ENCODE measurements at places on chromosomes 1 and 21. TPM values are rescaled to one million over a fixed set of nuclear protein-coding genes. Genes with fewer than 3 reads are reported as not detected.

DNA sequence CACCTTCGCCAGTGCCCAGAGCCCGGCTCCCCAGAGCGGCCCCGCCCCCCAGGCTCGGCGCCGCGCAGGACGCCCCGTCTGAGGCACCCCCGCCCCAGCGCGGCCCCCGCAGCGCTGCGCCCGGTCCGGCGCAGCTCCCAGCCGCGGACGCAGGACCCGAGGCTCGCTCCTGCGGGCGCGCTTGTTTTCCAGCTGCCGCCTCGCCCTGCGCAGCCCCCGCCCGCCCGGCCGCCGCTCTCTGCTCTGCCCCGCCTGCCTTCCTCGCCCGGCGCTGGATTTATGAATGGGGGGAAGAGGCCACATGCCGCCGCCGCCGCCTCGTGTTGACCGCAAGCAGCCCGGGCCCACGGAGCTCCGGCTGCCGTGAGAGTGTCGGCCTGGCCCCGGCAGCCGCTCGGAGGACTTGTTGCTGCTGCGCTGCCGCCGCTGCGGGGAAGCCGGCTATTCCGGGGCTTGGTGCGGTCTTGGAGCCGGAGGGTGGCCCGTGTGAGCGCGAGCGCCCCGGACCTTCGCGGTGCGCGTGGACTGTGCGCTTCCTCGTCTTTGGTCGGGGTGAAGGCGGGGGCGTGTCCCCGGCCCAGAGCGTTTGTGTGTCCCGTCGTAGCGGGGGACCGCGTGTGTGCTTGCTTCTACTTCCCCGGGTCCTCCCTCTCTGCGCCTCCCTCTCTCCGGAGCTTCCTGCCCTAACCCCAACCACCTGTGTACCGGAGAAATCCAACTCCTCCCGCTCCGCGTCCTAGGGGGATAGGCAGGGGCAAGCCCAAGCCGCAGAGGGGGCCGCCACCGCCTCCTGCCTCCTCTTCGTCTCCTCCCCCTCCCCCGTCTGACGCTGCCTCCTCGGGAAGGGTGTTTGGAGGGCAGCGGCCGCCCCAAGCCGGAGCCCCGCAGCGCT lies 736 bp downstream of the KCNC4 start:
- DNase-seq = no peak

- no peak for DNase-seq
Measured at GRCh38 chr1:197197430-197197997, 51.0 kb upstream of the ASPM start.

GRCh38 chr1:92795166-92795565 lies 10.3 kb upstream of the EVI5 start:
- no peak for DNase-seq

- no peak for DNase-seq
Measured at GRCh38 chr1:93999840-94000415, 90.7 kb upstream of the GCLM start.

The LCE3E gene
- not detected for total RNA-seq

The KRTAP6-1 gene
- total RNA-seq = not detected

The CDKN2C gene
- total RNA-seq = 9.2 TPM

GRCh38 chr1:64162151-64162550 lies 41.3 kb upstream of the UBE2U start:
- no peak for DNase-seq

The ELAPOR1 gene
- 0.27 TPM for total RNA-seq

The CD160 gene
- total RNA-seq = not detected

- no peak for DNase-seq
Measured at GRCh38 chr1:239125027-239125426, 261.3 kb upstream of the CHRM3 start.

- no peak for DNase-seq
Measured at GRCh38 chr1:29984862-29985605, 738.4 kb downstream of the MATN1 start.

DNA sequence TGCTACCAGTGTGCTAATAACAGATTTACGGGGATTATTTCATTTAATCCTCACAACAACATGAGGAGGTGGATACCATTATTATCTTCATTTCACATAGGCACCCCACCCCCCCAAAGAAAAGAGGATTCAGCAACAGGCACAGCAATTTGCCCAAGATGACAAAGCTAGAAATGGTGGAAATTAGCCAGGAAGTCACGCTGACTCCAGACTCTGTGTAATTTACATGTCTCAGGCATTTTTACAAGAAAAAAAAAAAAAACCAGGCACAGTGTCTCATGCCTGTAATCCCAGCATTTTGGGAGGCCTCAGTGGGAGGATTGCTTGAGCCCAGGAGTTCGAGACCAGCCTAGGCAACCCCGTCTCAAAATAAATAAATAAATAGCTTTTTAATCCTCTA lies 37.5 kb upstream of the PRDM2 start:
- DNase-seq = peak; percentile 35

The ALX3 gene
- not detected for total RNA-seq

DNA sequence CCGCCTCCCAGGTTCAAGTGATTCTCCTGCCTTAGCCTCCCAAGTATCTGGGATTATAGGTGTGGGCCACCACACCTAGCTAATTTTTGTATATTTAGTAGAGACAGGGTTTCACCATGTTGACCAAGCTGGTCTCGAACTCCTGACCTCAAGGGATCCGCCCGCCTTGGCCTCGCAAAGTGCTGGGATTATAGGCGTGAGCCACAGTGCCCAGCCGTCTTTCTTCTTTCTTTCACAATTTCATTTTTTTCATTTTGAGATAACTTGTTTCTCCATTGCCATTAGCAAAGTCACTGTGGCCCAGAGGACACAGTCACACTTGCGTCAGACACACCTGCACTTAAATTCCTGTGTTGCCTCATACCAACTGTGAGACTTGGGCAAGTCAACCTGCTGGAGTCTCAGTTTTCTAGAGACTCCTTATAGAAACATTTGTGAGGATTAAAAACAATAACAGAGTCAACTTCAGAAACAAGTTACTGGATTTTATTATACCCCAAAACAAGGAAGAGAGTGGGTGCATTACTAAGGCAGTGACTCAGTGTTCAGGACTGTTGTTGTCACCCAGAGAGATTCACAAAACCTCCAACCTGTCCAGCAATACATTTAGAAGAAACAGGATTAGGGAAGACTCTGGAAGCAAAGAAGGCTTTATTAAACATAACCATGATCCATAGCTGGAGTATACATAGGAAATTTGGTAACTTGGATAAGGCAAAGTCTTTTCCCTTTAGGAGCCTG lies 2.6 kb downstream of the TEDDM1 start:
- DNase-seq = no peak

The LYPD8 gene
- total RNA-seq = 0.54 TPM

The RBM11 gene
- total RNA-seq = 4.3 TPM

GRCh38 chr1:60461925-60462595 lies 388.5 kb upstream of the C1orf87 start:
- DNase-seq = no peak

The FOXD2 gene
- 0.27 TPM for total RNA-seq

The PGBD5 gene
- under 0.01 TPM for total RNA-seq

DNA sequence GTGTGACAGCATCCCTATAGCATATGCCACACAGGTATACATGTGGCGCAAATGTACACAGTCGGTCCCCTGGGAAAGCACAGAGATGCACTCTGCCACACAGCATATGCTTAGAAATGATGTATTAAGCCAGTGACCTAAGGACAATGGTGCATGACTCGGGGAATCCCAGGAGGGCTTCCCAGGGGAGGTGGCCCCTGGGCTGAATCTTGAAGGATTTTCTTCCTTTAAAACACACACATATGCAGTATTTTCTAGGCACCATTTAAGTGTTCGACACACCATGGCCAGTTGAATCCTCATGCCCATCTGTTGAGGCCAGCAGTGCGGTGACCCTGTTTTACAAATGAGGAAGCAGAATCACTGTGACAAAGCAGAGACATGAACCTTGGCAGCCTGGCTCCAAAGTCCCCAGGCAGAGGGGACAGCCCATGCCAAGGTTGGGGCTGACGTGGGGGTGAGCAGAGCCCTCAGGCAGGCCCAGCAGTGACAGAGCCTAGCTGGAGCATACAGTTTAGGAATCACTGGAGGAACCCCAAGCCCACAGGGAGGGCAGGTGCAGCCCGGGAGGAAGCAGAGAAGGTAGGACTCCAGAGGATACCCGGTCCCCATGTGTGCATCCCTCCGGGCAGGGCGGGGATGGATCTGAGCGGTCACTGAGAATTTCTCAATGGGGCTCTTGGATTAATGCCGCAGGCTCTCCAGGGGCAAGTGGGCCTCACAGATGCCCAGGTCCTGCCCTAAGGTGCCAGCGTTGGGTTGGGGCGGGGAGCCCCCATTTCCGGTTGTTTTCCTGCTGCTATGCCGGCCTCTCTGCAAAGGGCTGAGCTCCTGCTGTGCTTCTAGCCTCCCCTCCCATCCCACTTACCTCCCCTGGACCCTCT lies 28.4 kb downstream of the WNT3A start:
- no peak for DNase-seq

- DNase-seq = no peak
Measured at GRCh38 chr1:160030657-160031364, 979 bp downstream of the PIGM start.

The NCSTN gene
- total RNA-seq = 77.3 TPM

DNA sequence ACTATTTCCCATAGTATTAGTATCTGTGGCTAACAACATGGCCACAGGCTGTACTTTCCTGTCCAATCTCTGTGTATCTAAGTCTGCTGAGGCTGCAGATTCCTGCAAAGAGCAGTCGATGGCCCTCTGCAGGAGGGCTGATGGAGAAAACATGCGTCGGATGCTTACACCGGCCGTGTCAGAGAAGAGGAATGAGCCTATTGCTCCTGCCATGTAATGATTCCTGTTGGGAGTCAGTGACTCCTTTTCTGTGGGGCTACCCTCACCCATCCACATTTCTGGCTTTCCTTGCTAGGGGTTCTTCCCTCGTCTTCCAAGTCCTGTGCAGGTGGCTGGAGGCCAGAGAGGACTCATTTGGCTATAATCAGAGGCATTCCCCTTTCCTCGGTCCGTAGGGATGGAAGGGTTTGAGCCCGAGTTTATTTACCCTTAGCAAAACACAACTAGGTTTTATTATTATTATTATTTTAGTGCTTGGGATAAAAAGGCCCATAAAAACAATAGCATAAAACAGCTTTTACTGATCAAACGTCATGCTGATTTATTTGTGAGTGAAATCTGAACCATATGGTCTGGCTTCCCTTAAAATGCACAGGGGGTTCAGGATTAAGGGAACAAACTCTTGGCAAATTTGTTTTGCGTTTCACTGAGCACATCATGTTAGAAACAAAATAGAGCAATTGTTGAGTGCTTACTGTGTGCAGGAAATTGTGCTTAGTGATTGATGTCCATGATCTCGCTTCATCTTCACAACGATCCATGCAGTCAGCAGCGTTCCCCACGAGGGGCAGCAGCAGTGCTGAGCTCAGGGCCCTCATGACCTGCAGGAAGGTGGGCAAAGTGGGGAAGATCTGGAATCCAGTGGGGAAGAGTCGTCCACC lies 70.8 kb downstream of the KIF26B start:
- DNase-seq = no peak

DNA sequence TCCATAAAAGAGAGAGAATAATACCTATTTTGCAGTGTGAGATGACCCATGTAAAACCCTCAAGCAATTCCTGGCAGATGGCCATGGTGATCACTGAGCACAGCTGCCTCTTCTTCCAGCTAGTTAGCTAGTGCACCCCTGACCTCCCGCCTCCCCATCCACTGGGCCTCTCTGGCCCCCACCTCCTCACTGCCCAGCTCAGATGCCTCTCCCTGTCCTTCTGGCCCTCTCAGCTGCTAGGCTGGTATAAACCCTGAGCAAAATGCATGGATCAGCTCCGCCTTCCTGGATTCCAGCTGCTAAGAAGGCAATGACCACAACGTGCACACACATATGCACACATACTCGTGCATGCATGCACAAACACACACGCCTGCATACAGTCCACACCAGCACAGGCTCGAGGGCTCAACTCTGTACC lies 117.2 kb downstream of the DMRTB1 start:
- no peak for DNase-seq

The NTMT2 gene
- not detected for total RNA-seq

- DNase-seq = peak; percentile 46
Measured at GRCh38 chr1:43968348-43968948, 1.4 kb upstream of the DPH2 start.

The MAP10 gene
- 5.9 TPM for total RNA-seq

DNA sequence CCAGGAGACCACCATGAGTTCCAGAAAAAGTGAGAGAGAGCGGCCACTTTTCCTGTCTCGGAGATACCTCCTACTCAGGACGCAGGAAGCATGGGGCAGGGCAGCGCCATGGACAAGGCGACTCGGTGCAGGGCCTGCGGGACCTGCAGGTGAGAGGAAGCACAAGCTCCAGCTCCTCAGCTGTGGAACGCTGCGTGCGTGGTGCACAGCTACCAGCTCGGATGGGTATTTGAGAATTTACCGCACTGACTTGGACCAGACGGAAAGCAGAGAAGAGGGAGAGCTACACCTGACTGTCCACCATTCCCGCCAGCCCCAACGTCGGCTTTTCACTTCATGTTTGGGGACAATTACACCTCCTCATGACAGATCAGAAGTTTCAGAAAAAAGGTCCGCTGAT lies 8.2 kb upstream of the CDK11A start:
- DNase-seq = no peak

The CLCA4 gene
- total RNA-seq = not detected

DNA sequence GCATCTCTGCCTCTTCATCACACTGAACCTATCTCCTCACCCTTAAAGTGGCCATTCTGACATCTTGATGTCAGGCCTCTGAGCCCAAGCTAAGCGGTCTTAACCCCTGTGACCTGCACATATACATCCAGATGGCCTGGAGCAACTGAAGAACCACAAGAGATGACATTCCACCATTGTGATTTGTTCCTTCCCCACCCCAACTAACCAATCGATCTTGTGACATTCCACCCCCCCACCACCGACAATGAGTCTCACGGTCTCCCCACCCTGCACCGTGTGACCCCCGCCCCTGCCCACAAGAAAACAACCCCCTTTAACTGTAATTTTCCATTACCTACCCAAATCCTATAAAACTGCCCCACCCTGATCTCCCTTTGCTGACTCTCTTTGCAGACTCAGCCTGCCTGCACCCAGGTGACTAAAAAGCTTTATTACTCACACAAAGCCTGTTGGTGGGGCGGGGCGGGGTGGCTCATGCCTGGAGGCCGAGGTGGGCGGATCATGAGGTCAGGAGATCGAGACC lies 21.0 kb upstream of the PINK1 start:
- no peak for DNase-seq

GRCh38 chr1:180456191-180456590 lies 46.2 kb downstream of the ACBD6 start:
- DNase-seq = no peak

- no peak for DNase-seq
Measured at GRCh38 chr1:162702628-162703027, 70.4 kb downstream of the DDR2 start.

DNA sequence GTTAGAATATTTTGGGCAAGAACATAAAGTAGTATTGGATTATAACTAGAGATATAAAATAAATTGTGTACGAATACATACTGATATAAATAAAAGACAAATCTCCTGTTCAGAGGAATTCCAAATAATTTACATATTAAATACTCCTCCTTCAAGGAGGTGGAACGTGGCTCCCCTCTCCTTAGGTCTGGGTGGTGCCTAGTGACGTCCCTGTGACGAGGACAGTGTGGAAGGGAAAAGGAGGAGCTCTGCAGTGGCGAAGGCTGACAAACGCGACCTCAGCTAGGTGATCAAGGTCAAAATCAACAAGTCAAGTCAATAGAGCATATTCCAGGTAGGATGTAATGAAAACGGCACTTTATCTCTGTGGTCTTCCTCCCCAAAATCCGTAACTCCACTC lies 310.0 kb downstream of the SMYD3 start:
- DNase-seq = no peak
